ENCODE measurements at places on chromosomes 13 and 19. TPM values are rescaled to one million over a fixed set of nuclear protein-coding genes. Genes with fewer than 3 reads are reported as not detected.

Gene ASPDH
- total RNA-seq = not detected

Gene C19orf12
- 25.4 TPM for total RNA-seq

DNA sequence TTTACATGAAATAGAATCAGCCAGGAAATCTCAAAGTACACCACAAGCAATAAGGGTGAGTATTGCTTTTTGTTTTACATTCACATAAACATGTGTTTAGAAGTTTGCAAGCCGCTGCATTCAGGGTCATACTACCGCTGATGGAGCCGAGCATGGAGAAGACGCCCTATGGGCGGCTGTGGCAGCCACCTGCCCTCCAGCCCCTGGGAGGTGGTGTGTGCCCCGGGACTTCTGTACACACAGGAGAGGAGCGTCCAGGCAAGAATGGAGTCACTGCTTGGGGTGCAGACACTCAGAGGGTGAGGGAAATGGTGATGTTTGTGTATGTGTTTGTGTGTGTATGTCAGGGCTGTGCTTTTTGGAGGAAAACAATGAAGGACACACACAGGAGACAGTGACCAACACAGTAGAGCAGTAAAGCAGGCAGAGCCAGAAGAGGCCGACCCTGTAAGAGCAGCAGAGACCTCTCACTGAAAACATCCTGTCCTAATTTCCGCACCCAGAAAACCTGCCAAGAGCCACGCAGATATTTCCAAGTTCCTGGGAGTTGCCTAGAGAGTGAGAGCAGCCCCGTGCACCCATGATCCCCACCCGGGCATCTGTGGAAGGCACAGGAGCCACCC, 108.1 kb upstream of the GJB6 start:
- DNase-seq = no peak

GRCh38 chr19:5865772-5866171, 4.6 kb downstream of the FUT5 start:
- no peak for DNase-seq

Gene CGB8
- not detected for total RNA-seq

Gene CD177
- not detected for total RNA-seq

GRCh38 chr13:51380269-51380668, 40.8 kb downstream of the SERPINE3 start:
- DNase-seq = no peak

DNA sequence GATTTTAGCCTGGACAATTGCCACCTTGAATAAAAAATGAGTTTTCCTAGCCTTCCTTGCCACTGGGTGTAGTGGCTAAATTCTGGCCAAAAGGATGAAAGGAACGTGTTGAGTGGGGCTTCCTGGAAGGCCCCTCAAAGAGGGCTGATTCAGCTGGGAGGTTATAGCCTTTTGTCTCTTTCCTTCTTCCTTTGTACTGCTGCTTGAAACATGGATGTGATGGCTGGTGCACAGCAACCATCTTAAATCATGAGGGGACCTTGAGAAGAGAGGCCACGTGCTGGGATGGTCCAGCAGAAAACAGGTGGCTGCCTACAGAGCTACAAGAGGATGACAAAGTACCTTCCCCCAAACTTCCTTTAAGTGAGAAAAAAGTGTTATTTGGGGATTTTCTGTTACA, 40.0 kb upstream of the GJB6 start:
- no peak for DNase-seq

Gene CPB2
- not detected for total RNA-seq

Gene PALM3
- total RNA-seq = 24.1 TPM

DNA sequence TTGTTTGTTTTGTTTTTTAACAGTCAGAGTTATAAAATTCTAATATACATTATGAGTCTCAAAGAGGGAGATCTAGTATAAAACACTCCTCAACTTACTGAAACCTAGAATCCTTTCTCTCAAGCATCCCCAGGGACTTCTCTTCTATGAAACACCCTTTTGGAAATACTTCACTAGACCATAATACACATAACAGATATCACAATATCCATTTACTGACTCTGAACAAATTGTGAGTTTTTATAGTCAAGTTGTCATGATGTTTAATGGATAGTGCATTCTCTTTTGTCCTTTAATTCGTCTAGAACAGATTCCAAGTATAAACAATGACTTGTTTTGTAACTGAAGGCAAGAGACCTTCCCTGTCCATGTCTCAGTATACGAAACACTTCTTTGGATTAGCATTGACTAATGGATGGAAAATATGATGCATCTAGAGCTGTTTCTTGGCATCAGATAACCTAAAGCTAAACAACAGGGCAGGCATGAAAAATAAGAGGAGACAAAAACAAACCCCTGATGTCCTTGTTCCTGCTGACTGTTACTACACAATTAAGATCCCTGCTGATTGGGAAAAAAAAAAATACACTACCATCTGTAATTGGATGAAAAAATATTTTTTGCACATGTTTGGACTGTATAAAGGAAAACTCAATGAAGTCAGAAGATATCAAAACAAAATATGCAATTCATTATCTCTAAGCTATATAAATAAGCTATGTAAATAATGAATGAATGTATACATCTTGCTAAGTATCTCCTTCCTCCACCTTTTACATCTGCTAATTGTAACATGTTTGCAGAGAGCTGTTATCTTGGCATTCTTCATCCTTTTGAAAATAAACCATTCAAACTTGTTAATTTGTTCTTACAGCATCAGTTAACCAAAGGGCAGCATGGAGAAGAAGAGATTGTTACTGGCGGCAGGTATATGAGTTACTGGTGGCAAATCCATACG, 214.2 kb downstream of the LACC1 start:
- no peak for DNase-seq

DNA sequence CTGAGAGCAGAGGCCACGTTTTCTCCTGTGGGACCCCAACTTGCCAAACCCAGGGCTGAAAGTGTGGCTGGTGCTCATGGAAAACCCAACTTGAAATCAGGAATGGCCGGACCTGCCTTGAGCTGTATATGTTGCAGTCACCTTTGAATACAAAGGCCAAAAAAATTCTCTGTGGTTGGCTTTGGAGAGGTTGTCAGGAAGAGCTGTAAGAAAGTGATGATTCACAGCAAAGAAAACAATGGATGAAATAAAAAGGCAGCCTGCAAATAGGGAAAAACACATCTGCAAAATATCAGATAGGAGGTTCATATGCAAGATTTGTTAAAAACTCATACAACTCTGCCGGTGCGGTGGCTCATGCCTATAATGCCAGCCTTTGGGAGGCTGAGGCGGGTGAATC, 715.8 kb downstream of the UQCRFS1 start:
- no peak for DNase-seq

GRCh38 chr13:36673352-36673751, 468 bp upstream of the SERTM1 start:
- no peak for DNase-seq

GRCh38 chr13:29204651-29205050, 384.5 kb downstream of the MTUS2 start:
- no peak for DNase-seq

GRCh38 chr13:44759384-44760360, 183.5 kb upstream of the TSC22D1 start:
- no peak for DNase-seq

Gene ZNF584
- 11.5 TPM for total RNA-seq

- no peak for DNase-seq
Measured at GRCh38 chr13:92896842-92897241, 329.8 kb upstream of the GPC6 start.

GRCh38 chr19:33826521-33826920, 29.9 kb downstream of the KCTD15 start:
- peak; percentile 24 for DNase-seq

DNA sequence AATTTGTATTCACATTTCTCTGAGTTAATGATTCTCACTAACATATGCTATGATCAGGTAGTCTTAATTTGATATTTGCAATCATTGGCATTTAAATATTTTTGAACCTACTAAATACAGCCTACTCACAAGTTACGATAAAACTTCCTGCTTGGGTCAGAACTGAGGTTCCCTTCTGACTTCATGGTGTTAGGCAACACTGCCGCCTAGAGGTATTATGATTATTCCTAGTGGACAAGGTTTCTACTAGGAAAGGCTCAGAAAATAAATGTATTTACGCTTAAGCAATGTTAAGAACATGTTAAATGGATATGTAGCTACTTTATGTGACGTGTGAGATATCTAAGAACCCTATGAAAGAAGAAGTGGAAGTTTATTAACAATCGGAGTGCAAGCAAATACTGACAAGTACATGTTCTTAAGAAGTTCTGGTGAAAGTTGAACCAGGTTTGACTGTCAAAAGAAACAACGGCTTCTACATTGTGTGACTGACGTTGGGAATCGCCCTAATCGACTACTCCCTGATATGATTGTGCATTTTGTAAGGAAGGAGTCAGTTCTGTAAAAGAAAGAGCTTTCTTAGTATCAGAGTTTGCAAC, 1395.8 kb downstream of the SLITRK5 start:
- DNase-seq = no peak

- no peak for DNase-seq
Measured at GRCh38 chr13:49246850-49247642, 679 bp upstream of the CDADC1 start.

DNA sequence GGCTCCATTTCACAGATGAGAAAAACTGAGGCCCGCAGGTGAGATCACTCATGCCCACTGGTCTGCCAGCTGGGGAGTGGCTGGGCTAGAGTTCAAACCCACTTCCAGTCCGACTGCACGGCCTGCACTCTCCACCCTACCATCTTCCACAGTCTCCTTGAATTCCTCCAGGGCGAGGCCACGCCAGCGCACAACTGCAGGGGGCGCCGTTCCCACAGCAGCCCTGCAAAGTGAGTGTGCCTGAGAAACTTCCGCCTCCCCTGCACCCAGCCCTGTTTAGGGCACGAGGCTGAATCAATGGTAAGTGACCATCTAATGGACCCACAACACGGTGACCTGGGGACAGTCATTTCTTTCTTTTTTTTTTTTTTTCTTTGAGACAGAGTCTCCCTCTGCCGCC, 829 bp upstream of the ATCAY start:
- no peak for DNase-seq

Gene CABP5
- total RNA-seq = not detected

Gene PLPPR3
- total RNA-seq = not detected

DNA sequence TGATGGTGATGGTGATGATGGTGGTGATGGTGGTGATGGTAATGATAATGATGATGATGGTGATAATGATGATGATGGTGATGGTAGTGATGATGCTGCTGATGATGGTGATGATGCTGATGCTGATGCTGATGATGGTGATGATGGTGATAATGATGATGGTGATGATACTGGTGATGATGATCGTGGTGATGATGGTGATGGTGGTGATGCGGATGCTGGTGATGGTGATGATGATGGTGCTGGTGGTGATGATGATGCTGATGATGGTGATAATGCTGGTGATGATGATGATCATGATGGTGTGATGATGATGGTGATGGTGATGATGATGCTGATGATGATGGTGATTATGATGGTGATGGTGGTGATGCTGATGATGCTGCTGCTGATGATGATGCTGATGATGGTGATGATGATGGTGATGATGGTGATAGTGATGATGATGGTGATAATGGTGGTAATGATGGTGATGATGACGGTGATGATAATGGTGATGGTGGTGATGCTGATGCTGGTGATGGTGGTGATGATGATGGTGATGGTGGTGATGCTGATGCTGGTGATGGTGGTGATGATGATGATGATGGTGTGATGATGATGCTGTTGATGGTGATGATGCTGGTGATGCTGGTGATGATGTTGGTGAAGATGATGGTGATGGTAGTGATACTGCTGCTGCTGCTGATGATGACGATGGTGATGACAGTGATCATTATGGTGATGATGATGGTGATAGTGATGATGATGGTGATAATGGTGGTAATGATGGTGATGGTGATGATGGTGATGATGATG, 62.8 kb downstream of the ZNF536 start:
- DNase-seq = no peak

GRCh38 chr13:26821672-26822071, 61.1 kb upstream of the GPR12 start:
- DNase-seq = no peak

DNA sequence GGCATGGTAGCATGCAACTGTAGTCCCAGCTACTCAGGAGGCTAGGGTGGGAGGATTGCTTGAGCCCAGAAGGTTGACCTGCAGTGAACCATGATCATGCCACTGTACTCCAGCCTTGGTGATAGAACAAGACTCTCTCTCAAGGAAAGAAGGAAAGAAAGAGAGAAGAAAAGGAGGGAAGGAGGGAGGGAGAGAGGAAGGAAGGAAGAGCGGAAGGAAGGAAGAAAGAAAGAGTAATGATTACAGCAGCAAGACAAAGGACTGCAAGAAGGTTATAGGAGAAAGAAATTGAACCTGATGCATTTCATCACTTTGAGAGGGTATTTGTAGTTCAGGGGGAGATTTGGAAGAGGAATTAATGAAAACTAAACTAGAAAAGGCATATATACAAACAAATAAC, 155.7 kb downstream of the LACC1 start:
- no peak for DNase-seq

Gene ARHGAP45
- 20.7 TPM for total RNA-seq

Gene CD79A
- 3.7 TPM for total RNA-seq

Gene GRIN2D
- 0.86 TPM for total RNA-seq

Gene ZNF790
- total RNA-seq = 11.3 TPM

Gene LRG1
- total RNA-seq = 19.4 TPM

GRCh38 chr13:30294004-30294403, 13.3 kb downstream of the KATNAL1 start:
- no peak for DNase-seq

DNA sequence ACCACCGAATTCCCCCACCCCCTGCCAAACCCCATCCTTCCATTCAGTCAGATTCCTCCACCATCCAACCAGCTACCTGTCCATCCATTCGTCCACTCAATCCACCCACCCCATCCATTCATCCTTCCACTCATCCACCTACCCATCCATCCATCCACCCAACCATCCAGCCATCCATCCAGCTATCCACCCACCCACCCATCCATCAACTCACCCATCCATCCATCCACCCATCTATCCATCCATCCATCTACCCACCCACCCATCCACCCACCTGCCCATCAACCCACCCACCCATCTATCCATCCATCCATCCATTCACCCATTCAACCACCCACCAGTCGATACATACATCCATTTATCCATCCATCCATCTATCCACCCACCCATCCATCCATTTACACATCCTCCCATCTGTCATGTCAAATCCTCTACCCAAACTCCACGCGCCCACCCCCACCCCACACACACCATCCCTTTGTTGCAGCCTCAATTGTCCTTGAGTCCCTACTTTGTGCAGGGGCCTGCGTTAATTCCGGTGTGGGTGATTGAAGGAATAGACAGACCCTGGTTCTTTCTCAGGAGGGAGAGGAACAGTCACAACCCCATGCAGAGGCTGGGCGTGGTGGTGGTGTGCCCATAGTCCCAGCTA, 5.3 kb upstream of the SLC5A5 start:
- no peak for DNase-seq

DNA sequence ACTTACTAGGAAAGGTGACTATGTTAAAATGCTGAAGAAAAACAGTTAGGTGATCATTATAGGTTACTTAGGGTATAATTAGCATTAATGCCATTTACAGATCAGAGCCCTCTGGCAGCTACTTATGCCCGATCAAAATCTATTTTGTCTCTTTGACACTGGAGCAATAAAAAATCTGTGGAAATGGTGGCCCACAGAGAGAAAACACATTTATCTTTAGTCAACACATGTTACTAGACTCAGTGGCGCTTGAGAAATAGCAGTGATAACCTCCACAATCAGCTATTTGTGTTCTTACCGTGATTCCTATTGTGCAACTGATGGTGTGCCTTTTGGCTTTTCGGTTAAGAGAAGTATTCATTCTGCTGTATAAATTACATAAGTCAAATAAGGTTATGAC, 1519.6 kb downstream of the PCDH9 start:
- no peak for DNase-seq

Gene ZNF90
- total RNA-seq = 39.2 TPM
